ENCODE measurements at places on chromosomes 2 and 18. TPM values are rescaled to one million over a fixed set of nuclear protein-coding genes. Genes with fewer than 3 reads are reported as not detected.

Gene TMEM37
- 0.54 TPM for total RNA-seq

- no peak for DNase-seq
Observed at GRCh38 chr2:169982929-169983328, 155.7 kb downstream of the UBR3 start.

DNA sequence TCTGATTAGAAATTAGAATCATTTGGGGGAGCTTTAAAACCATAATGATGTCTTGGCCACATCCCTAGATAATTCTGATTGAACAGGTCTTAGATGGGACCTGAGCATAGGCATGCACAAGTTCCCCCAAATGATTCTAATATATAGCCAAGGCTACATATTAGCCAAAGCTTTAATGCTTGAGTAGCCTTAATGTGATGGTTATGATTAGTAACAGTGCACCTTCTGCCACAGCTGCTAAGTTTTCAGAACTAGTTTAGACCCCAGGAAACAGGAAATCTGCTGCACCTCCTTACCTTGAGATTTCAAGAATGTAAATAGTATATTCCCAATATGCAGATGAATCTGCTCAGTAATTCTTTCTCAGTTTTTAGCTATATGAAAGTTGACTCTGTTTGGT, 119.8 kb downstream of the PTPN4 start:
- no peak for DNase-seq

Gene KCNS3
- 4.6 TPM for total RNA-seq

GRCh38 chr2:170191166-170191866, 13.4 kb downstream of the MYO3B start:
- no peak for DNase-seq

Gene KIAA1328
- 36.5 TPM for total RNA-seq

Gene GCG
- not detected for total RNA-seq

DNA sequence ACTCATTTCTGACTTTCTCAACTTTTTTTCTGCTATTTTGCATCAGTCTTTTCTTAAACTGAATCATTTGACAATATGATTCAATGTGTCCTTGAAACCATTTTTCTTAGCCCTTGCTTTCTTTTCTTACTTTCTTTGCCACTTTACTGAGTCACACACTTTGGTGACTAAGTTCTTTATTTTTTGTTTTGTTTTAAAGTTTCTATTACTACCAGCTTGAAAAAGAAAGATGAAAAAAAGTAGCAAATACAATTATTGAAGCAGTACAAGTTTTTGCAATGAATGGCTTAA, 116.5 kb downstream of the DOCK10 start:
- DNase-seq: no peak

- no peak for DNase-seq
Observed at GRCh38 chr2:10555810-10556111, 107.6 kb upstream of the ODC1 start.

Gene UNC80
- total RNA-seq: 34.8 TPM

DNA sequence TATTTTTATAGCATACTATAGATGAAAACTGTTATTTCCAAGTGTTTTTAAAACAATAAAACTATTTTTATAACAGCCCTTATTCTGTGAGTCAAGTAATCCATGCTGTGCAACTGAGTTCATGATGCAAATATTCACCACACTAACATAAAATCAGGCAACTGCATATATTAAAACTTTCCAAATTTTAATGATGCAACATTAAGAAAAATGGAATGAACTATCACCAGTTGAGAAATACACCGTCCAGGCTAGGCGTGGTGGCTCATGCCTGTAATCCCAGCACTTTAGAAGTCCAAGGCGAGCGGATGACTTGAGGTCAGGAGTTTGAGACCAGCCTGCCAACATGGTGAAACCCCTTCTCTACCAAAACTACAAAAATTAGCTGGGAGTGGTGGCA, 114.5 kb downstream of the CDH2 start:
- no peak for DNase-seq

DNA sequence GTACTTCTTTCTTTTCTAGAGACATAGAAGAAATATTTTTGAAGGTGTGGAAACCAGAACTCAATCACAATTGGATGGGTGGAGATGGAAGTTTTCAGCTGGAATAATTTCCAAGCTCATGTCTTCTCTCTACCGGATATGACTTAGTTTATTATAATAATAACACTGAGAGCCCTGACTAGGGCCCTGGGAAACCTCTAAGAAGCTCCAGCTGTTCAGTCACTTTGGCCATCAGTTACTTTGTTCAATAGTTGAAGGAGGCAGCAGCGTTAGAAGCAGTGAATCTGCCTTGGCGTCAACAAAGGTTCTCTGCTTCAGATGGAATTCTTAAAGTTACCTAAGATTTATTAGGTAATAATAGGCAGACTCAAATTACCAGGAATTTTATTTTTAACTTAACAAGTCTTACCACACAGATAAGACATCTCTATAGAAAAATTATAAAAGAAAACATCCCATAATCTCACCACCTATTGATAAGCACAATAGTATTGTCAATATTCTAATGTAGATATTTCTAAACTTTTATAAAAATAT, 293.8 kb upstream of the CHAC2 start:
- no peak for DNase-seq

- DNase-seq: no peak
Observed at GRCh38 chr2:14385043-14385442, 247.5 kb upstream of the LRATD1 start.

GRCh38 chr18:31489311-31489710, 8.7 kb upstream of the DSG2 start:
- no peak for DNase-seq

DNA sequence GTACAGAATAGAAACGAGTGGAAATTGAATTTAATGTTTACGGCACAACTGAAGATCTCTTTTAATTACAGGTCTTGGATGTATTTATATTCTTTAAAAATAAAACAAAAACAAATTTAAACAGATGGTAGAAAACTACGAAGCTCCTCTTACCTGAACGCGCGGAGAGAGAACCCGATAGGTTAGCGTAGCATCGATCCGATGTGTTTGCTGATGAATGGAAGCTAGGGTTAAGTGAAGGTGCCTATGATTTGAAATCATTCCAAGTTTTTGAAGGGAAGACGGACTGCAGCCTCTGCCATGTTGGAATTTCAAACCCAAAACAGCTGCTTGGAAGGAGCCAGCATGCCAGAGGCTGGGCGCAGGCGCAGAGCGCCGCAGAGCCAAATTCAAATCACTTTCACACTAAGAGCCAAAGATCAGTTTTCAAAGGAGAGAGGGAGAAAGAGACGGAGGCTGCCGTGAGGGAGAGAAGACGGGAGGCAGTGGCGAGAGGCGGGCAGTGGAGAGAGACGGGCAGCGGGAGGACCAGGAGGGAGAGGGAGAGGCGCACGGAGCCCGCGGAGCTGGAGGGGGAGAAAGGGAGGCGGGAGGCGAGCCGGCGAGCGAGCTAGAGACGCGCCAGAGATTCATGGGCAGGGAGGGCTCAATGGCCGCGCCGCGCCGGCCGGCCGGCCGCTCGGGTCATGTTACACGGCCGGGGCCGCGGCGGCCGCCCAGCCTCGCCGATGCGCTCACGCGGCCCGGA, at the start of gene FIGN:
TSS of gene FIGN (minus strand) at position 324 of the 748 bp plus-strand sequence. CDS start 1,081 bp downstream, outside the sequence.
- peak; percentile 6 for DNase-seq

GRCh38 chr18:48679236-48679635, 140.4 kb downstream of the CTIF start:
- no peak for DNase-seq

DNA sequence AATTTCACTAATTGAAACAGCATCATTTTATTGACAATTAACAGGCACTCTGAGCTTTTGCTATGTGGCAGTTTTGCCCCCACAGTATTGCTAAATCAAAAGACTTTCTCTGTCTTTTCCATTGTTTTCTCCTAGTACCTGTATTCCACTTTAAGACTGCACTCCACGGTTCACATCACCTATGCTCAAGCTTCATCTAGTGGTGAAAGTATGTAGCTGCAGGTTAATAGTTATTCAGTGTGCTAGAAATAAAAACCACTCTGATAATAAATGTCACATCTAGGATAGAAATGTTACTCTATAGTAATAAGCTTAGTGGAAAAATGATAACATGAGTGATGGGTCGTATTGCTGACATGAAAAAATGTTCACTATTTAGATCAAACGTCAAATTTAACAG, 24.6 kb downstream of the ARL6IP6 start:
- DNase-seq: peak; percentile 9

Gene CSRNP3
- total RNA-seq: 98.3 TPM

Gene BOD1L2
- total RNA-seq: not detected

Gene SANBR
- total RNA-seq: 67.1 TPM

Gene UGT1A8
- not detected for total RNA-seq

DNA sequence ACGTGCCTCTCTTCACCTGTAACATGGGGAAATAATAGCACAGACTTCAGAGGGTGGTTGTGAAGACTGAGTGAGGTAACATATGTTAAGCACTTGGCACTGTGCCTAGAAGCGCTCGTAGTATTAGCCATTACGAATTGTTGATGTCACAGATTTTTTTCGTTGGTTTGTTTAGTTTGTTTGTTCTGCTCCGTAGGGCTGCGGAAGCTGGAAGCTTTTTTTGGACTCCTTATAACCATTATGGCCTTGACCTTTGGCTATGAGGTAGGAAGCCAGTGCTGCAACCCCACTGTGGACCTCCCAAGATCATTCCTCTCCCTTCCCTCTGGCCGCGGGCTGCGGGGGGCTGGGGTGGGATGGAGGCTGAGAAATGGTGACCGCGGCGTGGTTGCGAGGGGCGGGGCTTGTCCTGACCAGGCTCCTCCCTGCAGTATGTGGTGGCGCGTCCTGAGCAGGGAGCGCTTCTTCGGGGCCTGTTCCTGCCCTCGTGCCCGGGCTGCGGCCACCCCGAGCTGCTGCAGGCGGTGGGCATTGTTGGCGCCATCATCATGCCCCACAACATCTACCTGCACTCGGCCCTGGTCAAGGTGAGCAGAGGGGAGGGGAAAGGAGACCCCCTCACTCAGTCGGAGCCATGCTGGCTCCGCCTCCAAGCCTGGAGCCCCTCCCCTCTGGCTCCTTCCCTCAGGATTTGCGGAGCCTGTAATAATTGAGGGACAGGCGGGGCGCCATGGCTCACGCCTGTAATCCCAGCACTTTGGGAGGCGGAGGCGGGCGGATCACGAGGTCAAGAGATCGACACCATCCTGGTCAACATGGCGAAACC, 5.5 kb downstream of the SLC11A1 start:
- DNase-seq: peak; percentile 58

DNA sequence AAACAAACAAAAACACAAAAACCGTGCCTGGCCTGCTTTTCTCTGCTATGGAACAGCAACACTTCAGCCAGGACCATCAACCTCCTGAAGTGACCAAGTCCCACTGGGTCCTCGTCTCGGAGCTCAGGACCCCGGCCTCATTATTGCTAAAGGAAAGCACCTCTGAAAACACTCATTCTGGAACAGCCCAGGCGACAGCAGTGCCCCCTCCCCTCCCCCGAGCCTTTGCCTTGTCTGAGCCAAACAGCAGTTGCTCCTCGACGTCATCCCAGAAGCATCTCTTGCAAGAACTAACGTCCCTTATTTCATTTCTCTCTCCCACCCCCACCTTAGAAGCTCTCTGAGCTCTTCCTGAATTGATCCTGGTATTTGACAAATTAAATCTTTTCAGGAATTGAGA, 27.4 kb downstream of the APCDD1 start:
- DNase-seq: no peak

Gene KIAA2012
- 1.00 TPM for total RNA-seq

GRCh38 chr2:29255004-29255403, 139.8 kb downstream of the CLIP4 start:
- no peak for DNase-seq

DNA sequence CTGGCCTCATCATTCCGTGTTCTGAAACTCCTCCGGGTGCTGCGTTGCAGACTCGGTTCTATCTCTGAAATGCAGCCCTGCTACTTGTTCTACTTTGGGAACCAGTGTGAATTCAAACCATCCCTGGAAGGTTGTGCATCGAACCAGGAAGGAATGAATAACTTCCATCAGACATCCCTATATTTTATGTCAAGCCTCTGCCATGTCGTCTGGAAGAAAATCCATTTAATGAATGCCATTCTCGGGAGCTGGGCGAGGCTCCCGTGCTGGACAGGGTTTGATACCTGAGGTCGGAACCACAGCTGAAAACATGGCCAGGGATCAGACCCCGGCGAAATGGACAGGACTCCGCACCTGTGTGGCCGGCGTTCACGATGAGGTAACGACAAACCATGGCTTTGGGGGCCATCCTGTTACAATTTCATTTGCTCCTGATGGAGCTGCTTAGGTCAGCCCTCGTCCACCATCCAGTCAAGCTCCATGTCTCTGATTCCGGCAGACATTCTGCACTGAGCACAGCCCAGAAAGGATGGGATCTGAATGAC, 821.6 kb downstream of the GALR1 start:
- DNase-seq: no peak

- no peak for DNase-seq
Observed at GRCh38 chr2:24330161-24330560, 30.2 kb downstream of the ITSN2 start.

Gene DNAJC5G
- total RNA-seq: 1.3 TPM

GRCh38 chr2:116804901-116805300, 1009.6 kb upstream of the DDX18 start:
- no peak for DNase-seq

Gene EPB41L3
- 61.2 TPM for total RNA-seq

DNA sequence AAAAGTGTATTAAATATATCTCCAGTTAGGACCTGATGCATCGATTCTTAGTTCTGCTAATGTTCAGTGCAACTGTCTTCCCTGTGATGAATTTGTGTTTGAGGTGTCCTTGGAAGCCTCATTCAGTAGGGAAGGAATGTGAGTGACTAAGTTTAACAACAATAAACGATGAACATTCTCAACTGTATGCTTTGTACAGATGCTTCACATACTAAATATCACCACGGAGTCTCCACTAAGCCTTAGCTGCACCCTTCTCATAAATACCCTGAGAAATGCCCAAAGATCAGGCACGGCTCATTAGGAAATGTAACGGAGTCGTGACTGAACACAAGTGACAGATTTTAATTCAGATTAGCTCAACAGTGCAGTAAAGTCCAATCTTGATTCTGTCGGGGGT, 24.4 kb upstream of the AGFG1 start:
- no peak for DNase-seq

Gene UGT1A10
- total RNA-seq: not detected

DNA sequence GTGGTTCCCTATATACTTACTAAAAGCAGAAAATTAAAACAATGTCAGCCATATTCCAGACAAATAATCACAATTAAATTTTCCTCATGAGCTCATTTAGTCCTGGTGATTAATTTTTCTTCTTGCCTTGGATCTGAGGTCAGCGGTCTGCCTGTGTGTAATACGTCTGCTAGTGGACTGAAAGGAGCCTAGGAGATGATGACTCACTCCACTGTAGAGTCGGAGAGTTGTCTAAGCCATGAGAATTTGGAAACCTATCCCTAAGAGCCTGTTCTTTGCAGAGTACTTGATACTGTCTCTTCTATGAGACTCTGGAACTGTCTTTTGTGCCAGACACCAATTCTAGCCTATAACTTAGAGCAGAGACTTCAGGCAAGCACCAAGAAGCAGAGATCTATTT, 94.2 kb upstream of the RAB27B start:
- no peak for DNase-seq

GRCh38 chr2:144519934-144520731, at the start of gene ZEB2:
TSS of gene ZEB2 (minus strand) at chr2:144520119. CDS start at chr2:144517350, 2,769 bp downstream.
- no peak for DNase-seq

- no peak for DNase-seq
Observed at GRCh38 chr2:100380681-100381080, 36.8 kb downstream of the CHST10 start.
